T47D (cell line): ENCODE measurements at places on chromosomes 6 and 20.

DNA sequence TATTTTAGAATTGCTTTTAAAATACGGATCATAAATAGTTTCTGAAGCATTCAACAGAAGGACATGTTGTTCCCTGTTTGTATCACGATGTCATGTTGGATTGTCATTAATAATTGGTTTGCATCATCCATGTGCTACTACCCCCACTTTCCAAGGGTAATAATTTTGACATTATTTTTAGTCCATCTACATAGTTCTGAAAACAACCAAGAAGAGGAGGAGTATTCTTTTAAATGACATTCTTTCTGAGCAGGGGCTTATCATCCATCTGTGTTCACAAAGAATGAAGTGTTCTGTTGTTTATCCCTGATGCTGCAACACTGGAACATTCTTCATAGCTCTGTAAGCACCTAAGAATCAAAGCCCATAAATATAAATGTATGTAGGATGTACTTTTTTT lies 151.0 kb upstream of the CITED2 start:
- no peak for DNase-seq

GRCh38 chr20:22577515-22578220 lies 6.7 kb downstream of the FOXA2 start:
- DNase-seq = no peak

DNA sequence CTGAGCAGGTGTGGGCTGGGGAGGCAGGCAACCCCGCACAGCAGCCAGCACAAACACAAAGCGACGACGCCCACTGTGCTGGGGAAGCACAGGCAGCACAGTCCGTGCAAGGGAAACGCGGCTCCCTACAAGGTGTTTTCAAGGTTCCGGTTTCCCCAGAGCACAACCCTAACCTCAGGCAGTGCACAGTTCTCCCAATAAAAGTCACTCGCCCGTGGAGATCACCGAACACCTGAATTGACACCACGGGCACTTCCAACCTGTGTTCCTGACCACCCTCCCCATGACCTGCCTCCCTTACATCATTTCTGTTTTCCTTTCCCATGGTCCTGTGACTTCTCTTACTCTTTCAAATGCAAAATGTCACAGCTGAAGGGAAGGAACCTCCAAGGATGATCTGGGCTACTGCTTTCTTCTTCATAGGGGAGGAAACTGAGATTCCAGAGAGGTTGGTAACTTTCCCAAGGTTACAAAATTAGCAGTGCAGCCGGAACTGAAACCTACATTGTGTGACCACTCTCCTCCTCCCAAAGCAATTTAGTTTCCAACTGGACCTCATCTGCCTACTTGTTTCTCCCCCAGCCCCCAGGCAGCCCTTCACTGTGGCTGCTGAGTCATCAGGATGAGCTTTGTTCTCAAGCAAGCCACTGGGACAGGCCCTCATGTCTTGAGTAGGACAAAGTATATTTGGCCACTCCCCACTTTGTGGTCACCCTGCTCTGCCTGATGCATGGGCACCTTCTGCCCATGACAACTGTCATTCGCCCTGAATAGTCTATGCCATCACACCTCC lies 125.3 kb downstream of the ATXN1 start:
- peak; percentile 12 for DNase-seq

- DNase-seq = peak; percentile 55
Observed at GRCh38 chr20:62141397-62142251, 1.6 kb downstream of the PSMA7 start.

DNA sequence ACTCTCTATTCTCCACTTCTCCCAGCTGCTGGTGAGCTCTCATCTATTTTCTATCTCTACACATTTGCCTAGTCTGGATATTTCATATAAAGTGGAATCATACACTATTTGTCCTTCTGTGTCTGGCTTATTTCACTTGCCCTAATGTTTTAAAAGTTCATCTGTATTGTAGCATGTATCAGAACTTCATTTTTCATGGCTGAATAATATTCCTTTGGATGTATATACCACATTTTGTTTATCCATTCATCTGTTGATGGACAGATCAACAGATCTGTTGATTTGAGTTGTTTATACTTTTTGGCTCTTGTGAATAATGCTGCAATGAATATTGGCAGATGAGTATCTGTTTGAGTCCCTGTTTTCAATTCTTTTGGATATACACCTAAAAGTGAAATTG lies 49.6 kb downstream of the NHLRC1 start:
- DNase-seq = no peak

DNA sequence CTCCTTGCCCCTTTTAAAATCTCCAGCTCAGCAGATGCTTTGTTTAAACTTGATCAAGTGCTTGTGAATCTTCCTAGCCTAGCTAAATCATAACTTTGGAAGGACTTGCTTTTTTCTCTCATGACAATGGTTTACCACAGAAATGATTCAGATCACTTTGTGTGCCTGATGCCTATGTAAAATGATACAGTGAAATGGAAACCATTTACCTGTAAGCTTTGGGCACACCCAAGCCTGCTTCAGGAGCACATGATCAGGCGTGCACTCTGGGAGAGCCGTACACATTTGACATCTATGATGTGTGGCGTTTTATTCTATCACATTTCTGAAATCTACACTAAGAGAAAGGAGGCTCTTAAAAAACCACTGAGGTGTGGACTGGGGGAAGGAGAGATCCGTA lies 41.1 kb downstream of the PTPN1 start:
- no peak for DNase-seq

DNA sequence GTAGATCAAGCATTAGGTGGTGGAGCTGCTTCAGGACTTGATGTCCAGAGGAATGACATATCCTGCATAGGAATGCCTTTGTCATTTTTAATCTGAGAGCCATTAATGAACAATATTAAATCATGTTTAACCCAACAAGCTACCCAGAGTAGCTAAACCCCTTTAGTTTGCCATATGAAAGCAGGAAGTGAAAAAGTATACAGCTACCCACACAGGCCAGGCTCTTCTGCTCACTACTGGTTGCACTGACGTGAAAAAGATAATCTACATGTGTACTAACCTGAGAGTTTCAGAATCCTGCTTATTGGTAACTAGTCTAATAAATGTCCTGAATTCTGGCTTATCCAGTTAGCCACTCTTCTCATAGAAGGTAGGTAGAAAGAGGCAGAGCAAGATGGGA lies 19.9 kb downstream of the GLYATL3 start:
- DNase-seq = no peak

GRCh38 chr6:150857062-150857944 lies 8.2 kb upstream of the MTHFD1L start:
- DNase-seq = no peak

DNA sequence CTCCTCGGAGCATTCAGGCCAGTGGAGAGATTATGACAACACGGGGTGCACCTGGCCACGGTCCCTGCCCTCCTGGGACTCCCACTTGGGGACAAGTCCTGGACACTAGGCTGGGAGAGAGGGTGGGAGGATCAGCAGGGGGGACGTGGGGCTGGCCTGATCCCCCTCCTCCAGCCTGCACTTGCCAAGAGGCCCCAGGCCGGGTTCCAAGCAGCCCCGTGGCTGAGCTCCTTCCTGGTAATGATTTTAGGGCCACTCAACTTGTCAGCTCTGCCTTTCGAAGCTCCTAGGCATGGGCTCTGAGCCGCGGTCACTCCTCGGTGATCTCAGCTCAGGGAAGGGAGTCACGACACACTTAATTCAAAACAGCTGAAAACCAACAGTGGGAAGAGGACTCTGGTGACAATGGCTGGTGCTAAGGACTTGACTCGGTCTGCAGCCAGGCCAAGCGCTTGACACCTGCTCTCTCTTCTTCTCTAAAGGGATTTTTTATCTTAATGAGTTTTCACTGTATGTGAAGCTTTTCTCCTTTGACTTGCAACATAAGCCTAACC lies 161.7 kb downstream of the BMP7 start:
- no peak for DNase-seq

GRCh38 chr6:143559051-143559660 lies 47.6 kb upstream of the FUCA2 start:
- DNase-seq = no peak

GRCh38 chr6:134419716-134420115 lies 101.8 kb upstream of the SGK1 start:
- no peak for DNase-seq

- no peak for DNase-seq
Observed at GRCh38 chr20:20755674-20756319, 43.4 kb upstream of the RALGAPA2 start.

DNA sequence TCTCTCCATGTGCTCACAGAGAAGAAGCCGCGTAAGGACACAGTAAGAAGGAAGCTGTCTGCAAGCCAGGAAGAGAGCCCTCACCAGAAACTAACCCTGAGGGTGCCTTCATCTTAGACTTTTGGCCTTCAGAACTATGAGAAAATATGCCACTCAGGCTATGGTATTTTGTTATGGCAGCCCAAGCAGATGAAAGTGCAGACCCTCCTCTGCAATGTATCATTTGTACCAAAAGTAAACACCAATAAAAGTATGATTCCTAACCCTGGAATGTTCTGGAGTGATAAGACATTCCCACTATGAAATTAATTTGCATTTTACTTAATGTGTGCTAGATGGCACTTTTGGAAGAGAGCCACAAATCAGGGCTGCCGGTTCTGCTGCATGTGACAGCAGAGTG lies 594.3 kb downstream of the UTRN start:
- DNase-seq = no peak

DNA sequence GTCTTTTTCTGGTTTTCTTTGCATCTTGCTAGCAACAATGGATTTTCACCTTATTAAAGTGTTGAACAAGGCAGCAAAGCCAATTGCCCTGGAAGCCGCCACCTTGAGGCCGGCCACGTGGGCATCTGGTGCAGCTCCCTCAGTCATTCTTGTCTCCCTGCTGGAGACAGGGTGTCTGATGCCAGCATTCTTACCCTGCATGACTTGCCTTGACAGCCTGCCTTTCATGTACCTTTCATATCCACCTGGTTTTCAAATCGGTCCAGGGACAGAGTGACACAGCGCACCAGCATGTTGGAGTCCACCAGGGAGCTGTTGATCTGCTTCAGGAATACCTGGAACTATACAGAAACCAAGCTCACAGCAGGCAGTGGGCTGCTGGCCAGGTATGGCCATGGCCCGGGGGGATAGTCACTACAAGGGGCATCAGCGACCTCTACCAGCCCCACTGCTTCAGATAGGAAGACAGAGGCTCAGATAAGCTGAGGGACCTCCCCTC lies 49.8 kb downstream of the MYH7B start:
- DNase-seq = no peak

- DNase-seq = no peak
Observed at GRCh38 chr6:44333273-44333919, 9.1 kb upstream of the SPATS1 start.

DNA sequence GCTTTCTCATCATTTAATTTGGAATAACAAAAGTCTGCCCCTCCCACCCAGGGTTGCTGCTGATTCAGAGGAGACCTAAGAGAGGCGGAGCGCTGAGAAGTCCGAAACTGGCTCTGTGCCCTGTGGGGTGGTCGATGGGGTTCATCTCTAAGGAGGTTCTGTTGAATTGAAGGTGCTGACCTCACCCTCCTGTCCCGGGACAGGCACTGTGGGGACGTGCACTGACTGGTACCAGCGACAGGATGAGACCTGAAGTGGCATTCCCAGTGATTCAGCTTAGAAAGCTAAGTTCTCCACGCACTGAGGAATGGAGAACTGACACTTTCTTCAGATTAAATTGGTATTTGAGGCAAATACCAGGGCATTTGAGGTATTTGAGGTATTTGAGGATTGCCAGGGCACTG lies 1.3 kb downstream of the GUCA1B start:
- DNase-seq = no peak

- no peak for DNase-seq
Observed at GRCh38 chr20:19070026-19070425, 142.4 kb upstream of the SLC24A3 start.

DNA sequence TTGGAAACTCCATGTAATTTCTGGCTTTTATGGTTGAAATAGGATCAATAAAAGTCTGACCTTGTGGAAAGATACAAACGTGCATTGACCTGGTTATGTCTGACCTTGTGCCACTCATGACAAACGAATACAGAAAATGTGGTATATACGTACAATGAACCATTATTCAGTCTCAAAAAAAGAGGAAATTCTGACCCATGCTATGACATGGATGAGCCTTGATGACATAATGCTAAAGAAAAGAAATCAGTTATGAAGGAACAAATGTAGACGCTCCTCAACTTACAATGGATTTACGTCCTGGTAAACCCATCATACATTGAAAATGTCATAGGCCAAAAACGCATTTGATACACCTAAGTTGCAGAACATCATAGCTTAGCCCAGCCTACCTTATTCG lies 309.7 kb upstream of the SULF2 start:
- no peak for DNase-seq

DNA sequence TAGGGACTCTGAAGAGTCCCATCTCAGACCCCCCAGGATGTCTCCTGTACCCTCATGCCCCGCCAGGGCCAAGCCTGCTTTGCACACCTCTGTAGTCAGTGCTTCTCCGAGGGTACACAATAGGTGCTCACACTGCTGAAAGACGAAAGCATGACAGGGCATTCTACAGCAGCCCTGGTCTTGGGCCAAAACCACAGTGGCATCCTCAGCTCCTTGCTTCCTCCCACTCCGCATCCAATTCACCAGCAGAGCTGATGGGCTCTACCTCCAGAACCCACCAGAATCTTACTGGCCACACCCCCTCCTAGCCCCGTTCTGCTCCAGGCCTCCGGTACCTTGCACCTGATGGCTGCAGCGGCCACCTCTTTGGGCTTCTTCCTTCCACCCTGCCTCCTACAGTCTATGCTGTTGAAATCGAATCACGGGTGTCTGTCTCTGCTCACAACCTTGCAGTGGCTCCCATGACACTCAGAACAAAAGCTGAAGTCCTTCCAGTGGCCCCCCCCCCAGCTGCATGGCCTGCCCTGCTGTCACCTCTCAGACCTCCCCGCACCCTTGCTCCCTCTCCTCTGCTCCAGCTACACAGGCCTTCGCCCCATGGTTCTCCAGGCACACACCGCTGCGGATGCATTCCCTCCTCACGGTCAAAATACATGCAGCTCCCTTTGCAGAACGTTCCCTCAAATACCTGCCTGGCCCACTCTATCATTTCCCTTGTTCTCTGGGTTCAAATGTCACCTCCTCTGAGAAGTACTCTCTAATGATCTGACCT lies 1.2 kb downstream of the ANGPT4 start:
- peak; percentile 35 for DNase-seq

DNA sequence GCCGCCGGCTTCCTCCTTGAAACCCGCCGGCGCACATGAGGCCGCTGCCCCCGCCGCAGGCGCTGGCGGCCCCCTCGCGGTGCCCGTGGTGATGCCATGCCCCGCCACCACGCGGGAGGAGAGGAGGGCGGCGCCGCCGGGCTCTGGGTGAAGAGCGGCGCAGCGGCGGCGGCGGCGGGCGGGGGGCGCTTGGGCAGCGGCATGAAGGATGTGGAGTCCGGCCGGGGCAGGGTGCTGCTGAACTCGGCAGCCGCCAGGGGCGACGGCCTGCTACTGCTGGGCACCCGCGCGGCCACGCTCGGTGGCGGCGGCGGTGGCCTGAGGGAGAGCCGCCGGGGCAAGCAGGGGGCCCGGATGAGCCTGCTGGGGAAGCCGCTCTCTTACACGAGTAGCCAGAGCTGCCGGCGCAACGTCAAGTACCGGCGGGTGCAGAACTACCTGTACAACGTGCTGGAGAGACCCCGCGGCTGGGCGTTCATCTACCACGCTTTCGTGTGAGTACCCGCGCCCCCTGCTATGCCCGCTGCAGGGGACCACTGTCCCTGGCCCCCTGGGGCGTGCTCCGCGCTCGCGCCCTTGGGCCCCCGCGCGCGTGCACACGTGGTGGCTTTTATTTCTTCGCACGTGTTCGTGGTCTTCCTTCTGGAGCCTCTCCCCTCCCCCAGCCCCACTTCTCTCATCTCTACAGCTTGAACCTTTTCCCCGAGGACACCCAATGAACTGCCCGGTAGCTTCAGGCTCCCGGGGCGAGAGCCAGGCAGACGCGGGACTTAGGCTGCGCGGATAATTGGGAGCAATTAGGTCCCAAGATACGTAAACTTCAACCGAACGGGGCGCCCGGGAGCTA lies 453 bp downstream of the KCNQ5 start:
- peak; percentile 44 for DNase-seq

GRCh38 chr6:111589366-111589765 lies 16.3 kb downstream of the TRAF3IP2 start:
- no peak for DNase-seq
